ENCODE measurements at places on chromosomes 5 and 9.
A peak's percentile ranks its signal among the peaks of the same experiment; 100 is the strongest.

DNA sequence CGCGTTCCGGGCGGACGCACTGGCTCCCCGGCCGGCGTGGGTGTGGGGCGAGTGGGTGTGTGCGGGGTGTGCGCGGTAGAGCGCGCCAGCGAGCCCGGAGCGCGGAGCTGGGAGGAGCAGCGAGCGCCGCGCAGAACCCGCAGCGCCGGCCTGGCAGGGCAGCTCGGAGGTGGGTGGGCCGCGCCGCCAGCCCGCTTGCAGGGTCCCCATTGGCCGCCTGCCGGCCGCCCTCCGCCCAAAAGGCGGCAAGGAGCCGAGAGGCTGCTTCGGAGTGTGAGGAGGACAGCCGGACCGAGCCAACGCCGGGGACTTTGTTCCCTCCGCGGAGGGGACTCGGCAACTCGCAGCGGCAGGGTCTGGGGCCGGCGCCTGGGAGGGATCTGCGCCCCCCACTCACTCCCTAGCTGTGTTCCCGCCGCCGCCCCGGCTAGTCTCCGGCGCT lies at the start of gene DAPK1:
TSS of gene DAPK1 (plus strand) at position 264 of the 442 bp plus-strand sequence. CDS start 1,211 bp downstream, outside the sequence.
- DNase-seq: no peak

GRCh38 chr5:370959-371810 lies 49.7 kb downstream of the AHRR start:
- no peak for DNase-seq

DNA sequence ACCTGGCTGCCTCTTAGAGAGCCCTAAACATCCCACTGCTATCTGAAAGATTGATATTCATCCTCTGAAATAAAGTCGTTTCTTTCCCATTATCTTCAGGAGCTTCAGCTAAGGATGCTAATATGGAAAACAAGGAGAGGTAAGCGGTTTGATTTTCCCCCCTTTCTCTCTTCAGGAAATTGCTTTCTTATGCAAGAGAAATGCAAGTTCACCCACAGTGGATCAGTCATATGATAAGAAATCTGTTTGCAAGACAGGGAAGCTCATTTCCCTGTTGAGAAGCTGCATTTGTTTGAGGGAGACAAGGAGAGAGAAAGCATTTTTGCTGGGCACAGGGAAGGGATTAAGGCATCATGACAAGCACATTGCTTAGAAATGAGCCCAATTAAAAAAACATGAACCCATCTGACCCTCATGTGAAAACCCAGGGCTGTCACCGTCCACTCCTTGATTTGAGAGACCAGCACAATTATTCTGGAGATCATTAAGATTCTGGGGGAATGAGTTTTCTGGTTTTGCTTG lies 53.7 kb upstream of the BOD1 start:
- DNase-seq: no peak

DNA sequence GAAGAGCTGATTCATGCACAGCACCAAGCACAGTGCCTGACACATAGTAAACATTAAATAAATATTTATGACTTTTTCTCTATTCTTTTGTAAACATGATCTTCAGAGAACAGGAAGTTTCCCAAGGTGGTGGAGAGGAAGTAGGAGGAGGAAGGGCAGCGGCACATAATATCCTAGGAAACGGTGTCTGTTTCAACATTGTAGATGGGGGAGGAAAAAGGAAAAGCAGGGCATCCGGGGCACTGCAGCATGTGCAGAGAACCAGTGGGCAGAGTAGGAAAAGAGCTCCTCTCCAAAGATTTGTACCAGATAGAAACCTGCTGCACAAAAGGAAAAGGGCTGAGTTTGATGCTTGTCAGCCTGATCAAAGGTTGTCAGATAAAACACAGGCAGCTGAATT lies 421.7 kb upstream of the ZNF462 start:
- DNase-seq: no peak

- DNase-seq: no peak
Observed at GRCh38 chr5:1521671-1522600, 1.8 kb downstream of the LPCAT1 start.

GRCh38 chr9:84811072-84811750 lies 141.7 kb downstream of the NTRK2 start:
- no peak for DNase-seq

- peak; percentile 16 for DNase-seq
Observed at GRCh38 chr5:95644351-95645042, 2.1 kb upstream of the RFESD start.

DNA sequence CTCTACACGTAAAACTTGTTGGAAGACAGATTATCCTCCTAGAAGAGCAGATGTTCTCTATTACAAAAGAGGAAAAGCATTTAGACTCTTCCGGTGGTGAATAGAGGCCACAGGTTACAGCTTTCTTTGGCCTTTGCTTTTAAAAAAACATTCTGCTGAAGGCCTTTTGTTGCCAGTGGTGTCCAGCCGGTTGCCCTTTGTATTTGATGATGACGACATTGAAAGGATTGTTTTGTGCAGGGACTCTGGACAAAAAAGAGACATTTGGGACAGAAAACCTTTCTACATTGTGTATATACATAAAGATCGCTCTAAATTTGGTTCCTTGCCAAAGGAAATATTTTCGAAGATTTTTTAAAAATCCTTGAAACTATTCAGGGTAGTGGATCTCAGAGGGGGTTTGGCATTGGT lies 180.3 kb downstream of the C9orf152 start:
- no peak for DNase-seq

DNA sequence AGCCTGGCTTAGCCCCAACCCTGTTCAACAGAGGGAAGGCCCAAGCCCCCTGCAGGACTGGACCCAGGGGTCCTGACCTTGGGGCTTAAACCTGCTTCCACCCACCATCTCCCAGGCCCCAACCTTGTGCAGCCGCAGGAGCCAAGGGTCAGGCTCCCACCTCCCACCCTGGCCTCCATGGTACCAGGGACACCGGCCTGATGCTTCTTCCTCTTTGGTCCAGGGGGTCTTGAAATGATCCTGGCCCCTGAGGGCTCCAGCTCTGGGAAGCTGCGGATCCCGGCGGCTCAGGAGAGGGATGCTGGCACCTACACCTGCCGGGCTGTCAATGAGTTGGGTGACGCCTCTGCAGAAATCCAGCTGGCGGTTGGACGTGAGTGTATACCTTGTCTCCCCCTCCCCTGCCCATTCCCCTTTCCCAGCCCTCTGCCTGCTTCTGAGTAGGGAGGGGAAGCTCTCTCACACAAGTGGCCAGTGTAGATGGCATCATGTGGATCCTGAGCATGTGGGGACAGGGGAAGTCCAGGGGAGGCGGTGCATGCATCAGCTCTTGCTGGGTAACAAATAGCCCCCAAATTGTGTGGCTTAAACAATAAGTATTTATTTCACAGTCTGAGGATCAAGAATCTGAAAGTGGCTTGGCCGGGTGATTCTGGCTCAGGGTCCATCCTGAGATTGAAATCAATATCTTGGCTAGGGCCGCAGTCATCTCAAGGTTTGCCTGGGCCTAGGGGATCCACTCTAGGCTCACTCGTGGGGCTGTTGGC lies 44.3 kb downstream of the HMCN2 start:
- no peak for DNase-seq

- no peak for DNase-seq
Observed at GRCh38 chr9:112332674-112332976, 794 bp downstream of the PTBP3 start.

DNA sequence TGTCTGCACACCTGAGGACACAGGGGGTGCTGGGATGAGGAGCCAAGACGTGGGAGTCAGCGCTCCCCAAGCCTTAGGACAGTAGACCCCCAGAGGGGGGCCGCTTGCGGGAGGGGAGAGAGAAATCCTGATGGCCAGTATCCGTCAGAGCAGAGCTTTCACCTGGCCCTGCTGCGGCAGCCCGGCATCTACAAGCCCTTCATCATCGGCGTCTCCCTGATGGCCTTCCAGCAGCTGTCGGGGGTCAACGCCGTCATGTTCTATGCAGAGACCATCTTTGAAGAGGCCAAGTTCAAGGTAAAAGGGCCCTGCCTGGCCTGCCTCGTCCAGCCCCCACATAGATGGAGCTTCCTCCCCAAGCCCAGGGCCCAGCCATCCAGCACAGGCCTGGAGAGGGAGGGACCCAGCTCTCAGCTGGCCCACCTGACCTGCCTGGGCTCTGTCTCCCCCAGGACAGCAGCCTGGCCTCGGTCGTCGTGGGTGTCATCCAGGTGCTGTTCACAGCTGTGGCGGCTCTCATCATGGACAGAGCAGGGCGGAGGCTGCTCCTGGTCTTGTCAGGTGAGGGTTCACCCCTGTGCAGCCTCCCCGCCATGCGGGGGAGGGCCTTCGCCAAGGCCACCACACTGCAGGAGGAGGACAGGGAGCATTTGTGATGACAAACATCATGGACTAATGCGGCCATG lies 6.7 kb downstream of the SLC2A8 start:
- DNase-seq: no peak

GRCh38 chr9:128150594-128151308 lies 1.5 kb downstream of the LCN2 start:
- DNase-seq: no peak

- no peak for DNase-seq
Observed at GRCh38 chr9:96612105-96612965, 7.3 kb downstream of the CDC14B start.

- no peak for DNase-seq
Observed at GRCh38 chr9:73180403-73180802, 28.7 kb downstream of the ANXA1 start.

DNA sequence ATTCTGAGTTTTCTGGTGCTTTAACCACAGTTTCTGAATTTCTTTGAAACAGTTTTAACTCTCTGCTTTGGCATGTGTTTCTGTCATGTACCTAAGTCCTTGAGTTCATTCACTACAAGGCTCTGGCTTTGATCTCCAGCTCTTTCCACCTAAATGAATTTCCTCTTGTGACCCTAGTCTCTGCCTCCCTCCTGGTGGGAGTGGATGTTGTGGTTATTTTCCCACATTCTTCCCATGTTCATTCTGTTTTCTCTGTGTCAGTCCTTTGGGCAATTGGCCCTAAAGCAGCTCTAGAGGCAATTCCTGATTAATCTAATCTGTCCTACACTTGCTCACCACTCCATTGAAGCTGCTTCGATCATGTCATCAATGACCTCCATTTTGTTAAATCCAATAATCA lies 28.4 kb upstream of the DPYSL3 start:
- DNase-seq: no peak

DNA sequence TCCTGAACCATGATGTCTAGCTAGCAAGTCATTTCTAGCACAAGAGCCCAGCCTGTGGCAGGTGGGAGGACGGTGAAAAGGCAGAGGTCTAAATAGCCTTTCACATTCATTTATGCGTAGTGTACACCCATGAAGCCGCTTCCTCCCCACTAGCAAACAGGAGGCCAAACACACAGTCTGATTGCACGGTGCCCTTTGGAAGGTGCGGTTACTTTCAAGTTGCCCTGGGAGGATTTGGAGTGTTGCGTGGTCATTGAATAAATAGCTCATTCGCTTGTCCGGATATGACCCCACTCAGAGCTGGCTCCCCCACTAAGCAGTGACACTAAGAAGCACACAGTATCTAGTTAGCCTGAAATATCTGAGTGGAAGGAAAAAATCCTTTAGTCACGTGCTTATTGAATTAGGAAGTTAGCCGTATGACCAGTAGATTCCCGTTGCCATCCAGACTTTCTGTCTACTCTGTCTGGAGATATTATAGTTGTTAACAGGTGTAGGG lies 664 bp upstream of the ARSB start:
- DNase-seq: peak; percentile 43

DNA sequence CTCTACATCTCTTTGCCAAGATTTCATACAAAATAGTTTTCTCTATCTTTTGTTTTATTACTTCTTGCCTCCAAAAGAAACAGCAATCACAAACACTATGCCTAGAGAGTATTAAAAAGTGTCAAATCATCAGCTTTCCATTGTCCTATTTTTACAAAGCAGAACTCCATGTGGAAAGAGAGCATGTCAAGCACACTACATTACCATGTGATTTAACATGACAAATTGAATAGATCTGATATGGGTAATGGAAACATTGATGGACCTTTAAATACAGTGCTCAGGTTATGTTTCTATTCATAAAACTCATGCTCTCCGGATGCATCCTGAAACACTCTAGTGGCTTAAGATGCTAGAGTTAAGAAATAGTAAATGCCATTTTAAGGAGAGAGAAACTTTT lies 791.4 kb upstream of the CTNND2 start:
- DNase-seq: no peak

DNA sequence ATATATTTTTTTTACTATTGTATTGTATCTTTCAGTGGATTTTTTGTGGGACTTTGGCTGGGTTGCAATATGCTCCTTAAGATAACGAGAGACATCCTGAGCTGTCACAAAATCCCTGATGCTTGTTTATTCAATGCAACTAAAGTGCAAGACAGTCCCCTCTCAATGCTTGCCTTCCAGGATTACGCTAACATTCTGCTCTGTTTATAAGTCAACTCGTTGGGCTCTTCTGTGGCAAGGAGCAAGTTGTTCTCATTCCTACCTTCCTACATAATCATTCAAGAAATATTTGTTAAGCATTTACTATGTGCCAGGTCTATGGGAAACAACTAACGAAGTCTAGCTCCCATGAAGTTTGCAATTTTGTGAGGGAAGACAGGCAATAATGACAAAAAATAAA lies 40.4 kb downstream of the JAKMIP2 start:
- DNase-seq: no peak

DNA sequence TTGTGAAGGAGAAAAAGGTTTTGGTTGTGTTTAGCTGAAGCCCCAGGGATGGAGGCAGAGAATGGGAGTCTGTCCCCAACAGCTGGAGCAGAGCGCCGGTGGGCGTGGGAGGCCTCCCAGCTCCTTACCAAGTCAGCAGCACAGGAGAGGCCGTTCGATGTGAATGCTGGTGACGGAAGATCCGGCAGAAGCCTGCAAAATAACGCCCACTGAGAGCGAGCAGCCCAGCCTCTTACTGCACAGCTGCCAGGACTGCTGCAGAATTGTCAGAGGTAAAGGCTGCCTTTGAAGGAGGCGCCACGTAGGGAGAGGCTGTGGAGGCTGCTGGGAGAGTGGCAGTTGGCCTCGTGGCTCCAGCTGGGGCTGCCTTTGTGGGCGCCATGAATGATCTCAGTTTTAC lies 26.2 kb downstream of the ANGPTL2 start:
- no peak for DNase-seq

DNA sequence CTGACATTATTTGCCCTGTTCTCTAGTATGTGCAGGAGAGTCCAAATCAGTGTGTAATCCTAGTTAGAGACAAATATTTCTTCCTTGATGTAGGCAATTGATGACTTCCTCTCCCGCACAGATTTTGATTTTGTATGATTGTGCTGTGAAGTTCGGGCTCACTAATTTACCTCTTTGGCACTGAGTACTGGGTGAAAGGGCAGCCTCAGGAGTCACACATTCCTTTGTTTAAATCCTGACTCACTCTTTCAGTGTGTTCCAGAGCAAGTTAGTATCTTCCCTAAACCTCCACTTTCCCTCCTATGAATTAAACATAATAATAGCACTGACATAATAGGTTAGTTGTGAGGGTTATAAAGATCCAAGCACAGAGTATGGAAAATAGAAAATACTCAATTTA lies 269.7 kb downstream of the ISL1 start:
- no peak for DNase-seq

Measured in activated T-helper 9 cell treated with anti-CD3 and anti-CD28 coated beads, Interleukin-2, amount 50 U/mL, for 16 hours (primary cell).